ENCODE measurements at places on chromosomes 12 and 14.

GRCh38 chr14:100524233-100524932 is 62.8 kb downstream of the BEGAIN start:
- no peak for DNase-seq

- no peak for DNase-seq
Measured at GRCh38 chr12:114841557-114842251, 157.7 kb upstream of the TBX3 start.

GRCh38 chr14:101903111-101903561 is 61.2 kb upstream of the DYNC1H1 start:
- DNase-seq = no peak

DNA sequence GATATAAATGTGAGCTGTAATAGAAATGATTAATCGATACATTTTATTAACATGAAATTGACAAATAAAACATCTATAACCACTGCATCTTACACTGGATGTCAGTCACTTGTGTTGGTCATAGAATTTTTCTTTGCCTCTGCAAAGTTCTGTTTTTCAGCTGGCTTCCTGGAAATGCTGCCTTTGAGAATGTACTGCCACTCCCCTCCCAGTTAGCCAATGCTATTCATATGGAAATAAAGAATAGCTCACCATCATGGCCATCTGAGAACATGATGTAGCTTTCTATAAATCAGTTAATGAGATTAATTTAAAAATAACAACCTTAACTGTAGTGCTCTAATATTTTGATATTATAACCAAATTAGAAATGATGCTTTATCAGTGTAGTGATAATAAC is 41.1 kb downstream of the SLCO1B1 start:
- DNase-seq = no peak

GRCh38 chr12:527241-527640 is 67.5 kb downstream of the B4GALNT3 start:
- no peak for DNase-seq

GRCh38 chr12:131833288-131833895 is 5.2 kb downstream of the MMP17 start:
- no peak for DNase-seq

DNA sequence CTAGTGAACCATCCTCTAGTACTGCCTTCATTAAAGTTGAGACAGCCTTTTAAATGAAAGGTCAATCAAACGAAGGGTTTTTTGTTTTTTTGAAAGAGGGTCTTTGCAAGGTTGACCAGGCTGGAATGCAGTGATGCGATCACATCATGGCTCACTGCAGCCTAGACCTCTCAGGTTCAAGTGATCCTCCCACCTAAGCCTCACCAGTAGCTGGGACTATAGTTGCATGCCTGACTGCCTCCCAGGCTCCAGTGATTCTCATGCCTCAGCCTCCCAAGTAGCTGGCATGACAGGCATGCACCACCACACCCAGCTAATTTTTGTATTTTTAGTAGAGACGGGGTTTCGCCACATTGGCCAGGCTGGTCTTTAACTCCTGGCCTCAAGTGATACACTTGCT is 114.6 kb upstream of the SINHCAF start:
- no peak for DNase-seq

DNA sequence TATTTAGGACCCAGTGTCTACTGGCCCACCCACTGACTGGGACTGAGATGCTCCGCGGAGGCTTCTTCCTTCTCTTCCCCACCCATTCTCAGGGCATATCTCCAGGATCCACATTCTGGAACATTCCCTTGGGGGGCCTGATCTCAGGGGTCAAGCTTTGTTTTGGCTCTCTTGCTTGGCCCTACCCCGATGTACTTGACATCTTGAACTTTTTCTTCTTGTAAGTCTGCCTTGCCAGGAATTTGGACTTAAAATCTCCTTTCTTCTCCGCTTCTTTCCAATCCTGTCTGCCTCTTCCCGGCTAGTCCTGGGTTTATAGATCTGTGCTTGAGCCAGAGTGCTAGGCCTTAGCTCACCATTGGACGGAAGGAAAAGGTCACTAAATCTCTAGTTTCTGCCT is 22.1 kb downstream of the DACT1 start:
- DNase-seq = no peak

Data from cortex of kidney (tissue), 1 donor.